ENCODE measurements at places on chromosomes 12 and 14.
A peak's percentile ranks its signal among the peaks of the same experiment; 100 is the strongest.

GRCh38 chr12:31037931-31038330 lies 35.7 kb upstream of the DDX11 start:
- DNase-seq, result no peak

GRCh38 chr14:25178255-25178654 lies 128.3 kb upstream of the STXBP6 start:
- DNase-seq, result no peak

DNA sequence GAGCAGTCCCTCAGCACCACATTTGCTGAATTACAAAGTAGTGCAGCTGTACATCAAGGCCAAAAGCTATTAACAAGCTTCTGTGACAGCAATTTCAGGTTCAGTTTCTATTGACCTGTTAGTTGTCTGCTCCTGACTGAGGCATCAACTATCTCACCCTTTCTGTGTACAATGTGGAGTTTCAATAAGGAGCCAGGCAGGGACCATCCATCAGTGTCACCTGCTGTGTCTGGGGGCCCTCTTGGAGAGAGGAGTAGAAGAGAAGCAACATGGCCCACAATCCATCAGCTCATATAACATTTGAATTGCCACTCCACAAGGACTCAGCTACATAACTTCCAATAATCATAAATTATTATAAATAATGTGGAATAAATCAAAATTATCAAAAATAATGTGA lies 72.3 kb upstream of the CCDC196 start:
- DNase-seq, result no peak

DNA sequence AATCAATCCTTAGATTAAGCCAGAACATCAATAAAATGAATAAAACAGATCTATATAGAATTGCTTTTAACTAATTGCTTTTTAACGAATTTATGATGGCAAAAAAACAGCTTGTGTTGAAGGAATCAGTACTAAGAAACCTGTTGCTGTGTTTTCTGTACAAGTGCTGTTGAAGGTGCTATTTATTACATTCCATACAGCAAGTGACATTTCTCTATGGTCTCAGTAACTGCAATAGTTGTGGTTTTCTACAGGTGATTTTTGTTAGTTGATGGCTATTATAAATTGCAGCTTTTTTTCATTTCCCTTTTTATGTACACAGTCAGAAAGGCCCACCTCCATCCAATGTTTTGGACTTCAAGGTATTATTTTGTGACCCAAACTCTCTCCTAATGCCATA lies 56.6 kb downstream of the SLC2A13 start:
- no peak for DNase-seq

GRCh38 chr14:64625386-64626232 lies 75.8 kb downstream of the PPP1R36 start:
- no peak for DNase-seq

- peak; percentile 28 for DNase-seq
Observed at GRCh38 chr14:67622675-67623074, 3.0 kb downstream of the ARG2 start.

- DNase-seq, result no peak
Observed at GRCh38 chr14:92719890-92720323, 28.5 kb downstream of the LGMN start.

GRCh38 chr12:12016284-12017100 lies 54.2 kb upstream of the BCL2L14 start:
- DNase-seq, result no peak
